ENCODE measurements at places on chromosomes 3 and 15.

- peak; percentile 62 for DNase-seq
Measured at GRCh38 chr3:9690451-9691450, 12.9 kb upstream of the CPNE9 start.

DNA sequence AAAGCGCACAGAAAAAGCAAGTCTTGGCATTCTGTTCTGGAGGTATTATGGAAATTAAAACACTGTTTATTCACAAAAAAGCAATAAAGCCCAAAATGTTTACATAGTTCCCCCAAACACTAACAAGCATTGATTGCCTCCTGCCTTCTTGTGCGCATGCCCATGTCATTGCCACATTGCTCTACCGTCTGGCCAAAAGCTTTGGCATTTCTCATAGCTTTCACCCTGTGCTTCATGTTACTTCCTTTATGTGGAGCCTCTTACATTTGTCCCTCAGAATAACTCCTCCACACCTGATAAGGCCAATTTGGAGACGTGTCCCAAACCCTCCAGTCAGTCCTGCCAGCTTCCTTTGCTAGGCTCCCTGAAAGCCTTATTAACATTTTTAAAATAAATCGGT is 680.8 kb downstream of the GBE1 start:
- no peak for DNase-seq

- DNase-seq: no peak
Measured at GRCh38 chr3:144433006-144433405, 461.4 kb downstream of the DIPK2A start.

- no peak for DNase-seq
Measured at GRCh38 chr3:101902041-101902440, 52.7 kb downstream of the NFKBIZ start.

DNA sequence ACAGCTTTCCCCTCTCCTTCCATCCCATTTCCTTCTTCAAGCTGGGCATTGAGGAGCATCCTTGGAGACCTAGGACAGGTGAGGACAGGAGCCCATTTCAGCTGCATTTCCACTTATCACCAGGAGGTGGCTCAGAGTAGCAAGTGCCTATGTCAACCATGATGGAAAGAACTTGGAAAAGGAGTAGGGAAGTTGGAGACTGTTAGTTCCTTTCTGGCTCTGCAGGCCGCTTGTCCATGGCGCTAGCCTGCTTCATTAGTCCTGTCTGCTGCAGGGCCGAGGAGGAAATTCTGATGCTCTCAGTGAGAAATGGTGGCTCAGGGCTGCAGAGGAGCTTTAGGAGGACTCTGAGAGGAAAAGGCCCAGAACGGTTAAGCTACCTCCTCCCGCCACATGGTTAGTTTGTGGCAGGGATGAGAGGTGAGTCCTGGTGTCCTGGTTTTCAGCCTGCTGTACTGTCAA is 7.0 kb upstream of the CD276 start:
- DNase-seq: peak; percentile 70

DNA sequence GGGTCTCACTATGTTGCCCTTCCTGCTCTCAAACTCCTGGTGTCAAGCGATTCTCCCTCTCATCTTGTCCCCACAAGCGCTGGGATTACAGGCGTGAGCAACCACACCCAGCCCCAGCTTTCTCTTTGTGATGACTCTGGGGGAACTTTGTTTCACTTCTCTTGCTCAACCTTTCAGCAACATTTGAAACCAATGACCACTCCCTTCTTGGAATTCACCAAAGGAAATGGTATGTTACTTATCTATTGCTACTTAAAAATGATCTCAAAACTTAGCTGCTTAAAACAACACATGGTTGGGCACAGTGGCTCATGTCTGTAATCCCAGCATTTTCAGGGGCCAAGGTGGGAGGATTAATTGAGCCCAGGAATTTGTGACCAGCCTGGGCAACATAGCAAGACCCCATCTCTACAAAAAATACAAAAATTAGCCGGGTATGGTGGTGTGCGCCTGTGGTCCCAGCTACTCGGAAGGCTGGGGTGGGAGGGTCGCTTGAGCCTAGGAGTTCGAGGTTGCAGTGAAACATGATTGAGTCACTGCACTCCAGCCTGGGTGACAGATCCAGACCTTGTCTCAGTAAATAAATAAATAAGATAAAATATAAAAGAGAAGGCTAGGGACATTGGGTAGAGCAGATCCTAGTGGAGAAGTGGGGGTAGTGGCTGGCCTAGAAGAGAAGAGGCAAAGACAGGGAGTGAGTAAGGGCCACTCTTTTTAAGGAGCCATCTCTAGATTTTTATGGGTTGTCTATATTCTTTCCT is 10.3 kb upstream of the COPG1 start:
- DNase-seq: no peak

DNA sequence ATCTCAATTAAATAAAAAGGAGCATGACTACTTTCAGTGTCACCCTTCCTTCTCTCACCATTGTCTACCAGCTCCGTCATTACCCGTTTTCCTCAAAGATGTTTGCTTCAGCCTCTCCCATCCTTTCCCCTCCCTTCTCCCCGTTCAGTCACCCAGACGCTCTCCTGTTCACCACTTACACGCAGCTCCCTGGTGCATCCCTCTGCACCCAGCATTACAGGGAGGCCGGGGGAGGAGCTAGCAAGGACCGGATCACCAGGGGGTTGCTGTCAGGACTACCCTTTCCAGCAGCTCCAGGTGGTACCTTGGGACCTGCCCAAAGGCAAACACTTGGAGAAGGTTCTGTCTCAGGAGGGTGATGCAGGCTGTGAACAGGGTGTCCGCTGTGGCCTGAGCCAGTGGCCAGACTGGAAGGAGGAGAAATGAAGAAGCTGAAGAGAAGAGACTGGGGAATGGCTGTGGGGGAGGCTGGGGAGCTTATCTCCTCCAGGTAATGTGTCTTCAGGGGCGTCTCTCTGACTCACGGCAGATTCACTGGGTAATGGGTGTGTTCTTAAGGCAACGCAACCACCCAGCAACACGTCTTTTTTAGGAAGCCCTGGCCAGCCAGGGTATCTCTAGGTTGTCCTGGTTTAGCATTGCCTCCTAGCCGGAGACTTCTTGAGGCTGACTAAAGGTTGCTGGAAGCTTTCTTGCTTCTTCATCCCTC is 21.8 kb upstream of the BDH1 start:
- no peak for DNase-seq

GRCh38 chr15:66356359-66357236 is at the start of gene TIPIN:
Gene TIPIN (minus strand): TSS chr15:66356685. CDS start chr15:66352947, 3,738 bp downstream.
- peak; percentile 92 for DNase-seq

GRCh38 chr3:170644711-170645110 is 58.8 kb upstream of the SLC7A14 start:
- no peak for DNase-seq

GRCh38 chr3:49554633-49555265 is 472 bp downstream of the BSN start:
- no peak for DNase-seq

DNA sequence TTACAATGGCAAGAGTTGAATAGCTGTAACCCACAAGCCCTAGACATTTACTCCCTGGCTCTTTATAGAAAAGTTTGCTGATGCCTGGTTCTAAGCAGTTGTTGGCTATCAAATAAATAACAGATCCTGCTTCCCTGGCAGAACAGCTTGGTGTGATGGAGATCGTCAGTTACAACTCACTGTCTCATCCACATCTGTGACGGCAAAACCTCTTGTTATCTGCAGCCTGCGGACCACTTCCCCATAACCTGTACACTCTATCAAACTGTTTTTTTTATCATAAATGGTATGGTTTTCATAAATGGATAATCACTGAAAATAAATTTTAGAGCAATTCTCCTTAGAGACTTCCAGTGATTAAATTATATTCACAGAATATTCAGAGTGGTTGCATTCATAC is 14.1 kb downstream of the ZDHHC3 start:
- no peak for DNase-seq

- no peak for DNase-seq
Measured at GRCh38 chr3:131091768-131092167, 65.1 kb downstream of the NEK11 start.

DNA sequence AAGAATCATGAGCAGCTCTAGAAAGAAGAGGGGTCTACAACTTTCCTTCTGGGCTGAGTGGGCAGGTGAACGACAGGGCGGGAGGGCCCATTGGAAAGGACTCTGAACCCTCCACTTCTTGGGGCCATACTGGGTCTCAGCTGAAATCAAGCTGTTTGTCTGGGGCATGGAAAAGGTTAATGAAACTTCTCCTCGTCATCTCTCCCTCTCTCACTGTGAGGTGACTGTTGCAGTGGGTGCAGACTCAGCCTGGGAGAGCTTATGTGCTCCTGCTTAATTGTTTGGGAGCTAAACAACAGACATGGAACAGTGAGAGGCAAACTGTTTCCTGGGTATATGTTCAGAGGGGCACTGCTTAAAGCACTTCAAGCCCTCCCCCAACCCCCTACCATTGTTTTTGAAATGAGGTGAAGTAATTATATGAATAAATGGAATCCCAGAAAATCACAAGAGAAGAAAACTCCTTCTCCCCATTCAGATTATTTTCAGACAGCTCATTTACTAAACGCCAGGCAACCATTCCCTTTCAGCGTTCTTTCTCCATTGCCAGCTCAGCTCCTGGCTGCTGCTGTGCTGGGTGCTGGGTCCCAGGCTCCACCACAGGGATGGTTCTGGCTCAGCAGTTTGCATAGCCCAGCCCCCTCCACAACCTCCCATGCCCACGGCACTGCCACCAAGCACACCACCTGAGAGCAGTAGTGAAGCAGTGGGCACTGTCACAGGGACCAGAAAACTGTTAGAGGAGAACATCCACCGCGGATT is 444.9 kb upstream of the TBL1XR1 start:
- DNase-seq: no peak

- peak; percentile 76 for DNase-seq
Measured at GRCh38 chr15:22253676-22254408, 173.5 kb downstream of the OR4M2 start.

GRCh38 chr15:98753726-98754656 is 105.7 kb downstream of the IGF1R start:
- DNase-seq: no peak

DNA sequence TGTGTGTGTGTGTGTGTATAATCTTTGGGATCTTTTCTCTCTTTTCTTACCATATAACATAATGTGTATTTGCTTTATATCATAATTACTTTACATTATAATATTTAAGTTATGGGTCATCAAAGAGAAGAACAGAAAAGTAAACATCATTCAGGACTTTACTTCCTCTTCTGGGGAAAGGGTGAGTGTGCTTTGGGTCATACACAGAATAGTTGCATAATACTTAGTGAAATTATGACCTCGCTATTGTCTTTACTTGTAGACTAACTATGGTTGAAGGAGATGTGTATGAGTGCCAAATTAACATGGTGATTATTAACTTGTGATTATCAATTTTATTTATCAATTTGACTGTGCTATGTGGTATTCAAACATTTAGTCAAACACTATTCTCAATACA is 1086.9 kb downstream of the DIPK2A start:
- no peak for DNase-seq

DNA sequence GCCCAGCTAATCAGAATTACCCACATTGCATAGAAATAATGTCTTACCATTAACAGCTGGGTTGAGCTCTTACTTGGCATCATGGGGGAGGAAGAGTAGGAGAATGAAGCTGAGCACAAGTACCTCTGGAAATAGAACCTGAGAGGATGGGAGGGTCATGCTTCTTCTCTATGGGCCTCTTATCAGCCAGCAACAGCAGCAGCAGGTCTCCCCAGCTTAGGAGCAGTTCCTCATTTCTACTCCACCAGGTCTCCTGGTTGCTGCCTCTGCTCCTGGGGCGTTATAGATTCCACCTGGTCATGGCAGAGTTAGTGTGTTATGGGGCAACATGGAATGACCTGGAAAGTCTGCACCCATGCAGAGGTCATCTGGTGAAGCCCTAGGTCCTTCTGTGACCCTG is 3.4 kb downstream of the FSD2 start:
- DNase-seq: no peak

DNA sequence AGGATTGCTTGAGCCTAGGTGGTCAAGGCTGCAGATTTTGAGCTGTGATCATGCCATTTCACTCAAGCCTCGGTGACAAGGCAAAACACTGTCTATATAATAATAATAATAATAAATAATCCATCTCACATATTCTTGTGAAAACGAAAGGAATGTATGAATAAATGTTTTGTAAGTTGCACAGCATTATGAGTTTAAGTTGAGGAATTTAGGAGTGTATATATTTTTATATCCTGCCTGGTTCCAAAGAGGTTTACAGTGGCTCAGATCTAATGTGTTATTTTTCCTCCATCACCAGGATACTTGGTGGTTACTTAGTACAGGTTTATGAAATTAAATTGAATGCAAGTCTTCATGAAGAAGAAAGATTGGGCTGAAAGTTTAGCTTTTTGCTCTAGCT is 77.2 kb downstream of the ATG7 start:
- no peak for DNase-seq

DNA sequence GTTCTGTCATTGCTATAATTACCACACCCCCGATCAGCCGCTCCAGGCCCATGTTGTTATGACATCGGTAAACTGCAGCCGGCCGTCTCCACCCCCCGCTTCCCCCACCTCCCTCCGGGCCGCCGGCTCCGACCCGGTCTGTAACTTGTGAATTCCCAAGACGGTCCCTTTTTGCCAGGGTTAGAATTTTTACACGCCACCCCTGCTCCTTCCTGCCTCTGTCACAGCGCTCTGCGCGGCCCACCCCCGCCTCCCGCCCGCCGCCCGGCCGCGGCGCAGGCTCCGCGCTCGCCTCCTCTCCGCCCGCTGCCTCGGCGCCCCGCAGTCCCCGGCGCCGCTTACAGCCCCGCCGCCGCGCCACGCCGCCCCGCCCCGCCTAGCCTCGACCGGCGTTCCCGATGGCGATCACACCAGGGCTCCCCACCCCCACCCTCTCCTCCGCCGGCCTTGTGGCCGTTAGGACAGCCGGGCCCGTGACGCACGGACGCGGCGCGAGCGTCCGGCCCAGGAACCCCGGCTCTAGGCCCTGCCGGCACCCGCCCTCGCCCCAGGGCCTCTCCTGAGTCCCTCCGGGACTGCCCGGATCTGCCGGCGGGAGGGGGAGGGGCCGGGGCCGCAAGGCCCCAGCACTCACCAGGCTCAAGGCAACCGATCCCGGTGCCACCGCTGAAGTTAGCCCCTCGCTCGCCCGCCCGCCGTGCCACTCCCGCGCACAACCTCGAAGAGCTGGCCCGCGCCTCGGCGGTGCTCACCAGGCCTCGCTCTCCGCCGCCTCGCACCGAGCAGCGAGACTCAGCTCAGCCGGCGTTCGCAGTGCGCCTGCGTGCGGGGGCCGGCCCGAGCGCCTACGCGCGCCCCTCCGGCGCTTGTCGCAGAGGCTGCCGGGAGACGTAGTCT is at the start of gene KPNA1:
Gene KPNA1, minus strand, starts transcription at position 817 of the 897 bp plus-strand sequence. CDS start 18,374 bp downstream, outside the sequence.
- DNase-seq: peak; percentile 97

GRCh38 chr3:148800414-148800813 is 27.2 kb upstream of the CPB1 start:
- no peak for DNase-seq

GRCh38 chr3:195911946-195912270 is 3.6 kb upstream of the TNK2 start:
- no peak for DNase-seq
